ENCODE measurements at places on chromosomes 1 and 21.

DNA sequence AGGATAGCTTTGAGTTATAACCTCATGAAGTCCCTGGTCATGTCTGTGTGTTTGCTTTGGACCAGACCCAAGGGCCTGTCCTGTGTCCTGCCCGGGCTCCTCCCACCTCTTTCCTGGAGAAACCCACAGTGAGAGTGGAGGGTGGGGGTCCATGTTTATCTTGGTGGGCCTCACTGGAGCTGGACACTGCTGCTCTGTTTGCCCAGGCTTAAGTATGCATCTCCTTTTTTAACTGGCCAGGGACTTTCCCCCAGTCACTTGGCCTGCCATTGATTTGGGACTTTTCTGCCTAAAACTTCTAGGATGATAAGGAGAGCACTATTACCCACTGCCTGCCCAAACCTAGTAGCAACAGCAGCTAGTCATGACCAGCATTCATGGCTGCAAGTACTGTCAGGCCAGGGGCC is 49.8 kb downstream of the DDR2 start:
- no peak for DNase-seq

GRCh38 chr1:59979666-59980065 is 53.1 kb upstream of the CYP2J2 start:
- DNase-seq: no peak

DNA sequence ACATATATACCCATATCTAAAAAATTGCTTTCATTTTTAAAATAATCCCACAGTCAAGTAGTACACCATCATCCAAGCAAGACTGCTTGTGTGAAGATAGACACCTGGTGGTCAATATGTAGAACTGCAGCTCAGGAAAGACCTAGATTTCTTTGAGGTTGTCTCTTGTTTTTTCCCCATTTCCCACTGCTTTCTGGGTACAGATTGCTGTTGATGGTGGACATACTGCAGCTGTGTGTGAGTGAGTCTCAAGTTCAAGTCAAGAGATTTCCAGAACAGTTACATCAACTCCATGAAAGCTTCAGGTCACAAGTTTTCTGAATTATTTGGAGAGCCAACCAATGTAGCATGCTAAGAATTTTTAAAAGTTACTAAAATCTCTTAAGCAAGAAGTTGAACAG is 306.4 kb downstream of the DUSP10 start:
- peak; percentile 11 for DNase-seq

DNA sequence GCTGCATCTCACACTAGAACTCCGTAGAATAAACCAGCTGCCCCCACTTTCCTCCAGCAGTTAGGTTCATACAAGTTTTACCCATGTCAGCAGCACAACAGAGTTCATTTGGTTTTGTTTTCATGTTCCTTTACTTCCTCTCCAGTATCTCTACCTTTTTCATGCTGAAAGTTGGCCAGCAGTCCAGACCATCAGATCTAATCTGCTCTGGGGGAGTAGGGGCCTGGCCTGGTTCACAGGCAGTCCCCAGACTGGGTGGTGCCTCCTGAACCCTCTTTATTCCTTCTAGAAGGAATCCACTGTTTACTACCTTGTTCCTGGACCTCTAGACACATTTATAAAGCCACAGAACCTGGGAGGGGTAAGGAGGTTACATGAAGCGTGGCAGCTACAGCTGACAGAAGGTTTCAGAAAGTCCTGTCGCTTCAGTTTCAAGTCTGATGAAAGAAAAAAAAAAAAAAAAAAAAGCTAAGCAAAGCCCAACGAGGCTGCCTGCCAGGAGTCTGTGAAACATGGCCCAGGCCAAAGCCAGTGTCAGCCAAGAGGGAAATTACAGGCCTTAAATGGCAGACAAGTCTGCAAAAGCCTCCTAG is 184.6 kb upstream of the JUN start:
- no peak for DNase-seq

- DNase-seq: no peak
Measured at GRCh38 chr1:24364975-24365678, 46.0 kb downstream of the GRHL3 start.

DNA sequence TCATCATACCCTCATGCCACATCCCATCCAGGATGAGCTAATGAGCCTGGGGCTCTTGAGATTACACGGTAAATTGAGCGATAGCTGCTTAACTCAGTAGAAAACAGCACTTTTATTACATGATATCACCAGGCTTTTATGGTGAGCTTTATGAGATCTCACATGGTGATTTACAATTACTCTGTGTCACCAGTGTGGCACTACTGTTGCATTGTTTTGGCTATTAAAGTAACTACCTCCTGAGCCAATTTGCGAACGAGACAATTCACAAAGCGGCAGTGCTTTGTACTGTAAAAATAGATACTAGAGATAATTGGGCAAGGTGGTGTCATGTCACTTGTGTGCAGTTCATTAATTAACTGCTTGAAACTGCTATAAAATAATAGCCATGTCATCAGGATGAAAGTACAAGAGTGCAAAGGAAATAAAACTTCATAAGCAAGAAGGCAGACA is 767.7 kb upstream of the ADGRL2 start:
- no peak for DNase-seq

DNA sequence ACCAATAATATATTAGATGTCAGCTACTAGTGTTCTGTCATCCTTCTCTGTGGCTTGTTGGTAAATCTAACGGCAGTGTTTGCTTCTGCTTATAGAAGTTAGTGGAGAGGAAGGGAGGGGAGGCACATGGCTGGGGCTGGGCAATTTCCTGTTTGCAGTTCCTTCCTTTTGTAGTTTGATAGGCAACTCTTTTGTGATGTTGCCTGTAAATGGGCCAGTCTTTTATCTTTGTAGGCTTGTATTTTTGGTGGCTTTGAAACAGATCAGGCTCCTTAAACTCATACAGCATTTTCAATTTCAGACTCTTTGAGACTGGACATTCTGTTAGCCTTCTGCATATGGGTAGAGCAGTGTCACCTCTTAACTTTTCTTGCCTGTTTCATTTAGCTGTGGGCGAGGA is 48.1 kb downstream of the CDC14A start:
- DNase-seq: no peak

DNA sequence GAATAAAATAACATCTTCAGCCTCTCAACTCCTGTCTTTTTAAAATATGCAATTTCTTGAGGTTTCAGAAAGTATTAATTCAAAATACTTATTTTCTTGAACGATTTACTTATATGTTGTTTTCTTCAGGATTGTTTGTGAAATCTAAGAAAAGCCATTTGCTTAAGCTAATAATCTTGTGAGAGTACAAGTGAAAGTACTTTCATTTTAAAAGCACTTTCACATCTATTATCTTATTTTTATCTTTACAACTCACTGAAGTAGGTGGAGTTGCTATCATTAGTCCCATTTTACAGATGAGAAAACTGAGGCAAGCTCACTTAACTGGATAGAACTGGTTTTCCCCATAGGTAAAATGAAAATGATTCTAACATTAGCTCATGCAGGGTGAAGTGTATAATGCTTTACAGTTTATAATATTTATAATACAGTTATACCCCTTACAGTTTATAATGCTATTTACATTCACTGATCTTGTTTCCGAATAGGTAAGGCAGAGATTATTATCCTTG is 4.7 kb upstream of the PLPP3 start:
- no peak for DNase-seq

GRCh38 chr1:160546942-160547341 is 23.9 kb upstream of the SLAMF6 start:
- DNase-seq: no peak

DNA sequence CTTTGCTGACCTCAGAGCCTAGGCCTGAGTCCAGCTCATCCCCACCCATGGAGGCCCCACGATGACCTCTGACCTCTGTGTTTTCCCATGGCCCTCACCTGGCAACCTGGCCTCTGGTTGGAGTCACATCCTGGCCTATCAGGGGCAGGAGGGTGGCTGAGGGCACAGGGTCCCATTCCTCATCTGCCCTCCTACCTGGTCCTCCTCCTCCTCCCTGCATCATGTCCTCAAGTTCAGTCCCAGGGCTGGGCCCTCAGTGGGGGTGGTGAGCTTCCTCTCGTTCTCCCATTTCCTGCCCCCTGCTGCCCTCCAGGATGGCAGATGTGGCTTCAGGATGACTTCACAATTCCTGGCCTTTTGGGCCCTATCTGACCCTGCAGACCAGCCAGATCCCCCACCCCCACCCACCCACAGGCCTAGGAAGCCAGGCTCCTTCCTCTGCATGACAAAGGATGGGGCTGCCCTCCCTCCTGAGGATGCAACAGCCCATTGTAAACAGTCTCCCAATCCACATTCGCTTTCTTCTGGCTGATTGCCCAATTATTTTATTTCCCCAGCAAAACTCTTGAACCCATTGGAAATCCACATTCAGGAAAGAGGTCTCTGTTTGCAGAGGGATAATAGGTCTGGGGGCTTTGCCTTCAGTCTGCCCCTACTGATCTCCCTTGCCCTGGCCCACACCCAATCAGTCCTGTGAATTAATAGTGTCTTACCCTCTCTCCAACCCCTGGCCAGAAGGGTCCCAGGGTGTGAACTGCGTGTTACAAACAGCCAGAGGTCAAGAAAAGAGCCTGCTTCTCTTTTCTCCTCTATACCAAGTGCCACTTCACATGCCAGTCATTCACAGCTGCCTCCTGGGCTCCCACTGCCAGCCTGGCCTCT is 10.3 kb upstream of the LEFTY1 start:
- no peak for DNase-seq

DNA sequence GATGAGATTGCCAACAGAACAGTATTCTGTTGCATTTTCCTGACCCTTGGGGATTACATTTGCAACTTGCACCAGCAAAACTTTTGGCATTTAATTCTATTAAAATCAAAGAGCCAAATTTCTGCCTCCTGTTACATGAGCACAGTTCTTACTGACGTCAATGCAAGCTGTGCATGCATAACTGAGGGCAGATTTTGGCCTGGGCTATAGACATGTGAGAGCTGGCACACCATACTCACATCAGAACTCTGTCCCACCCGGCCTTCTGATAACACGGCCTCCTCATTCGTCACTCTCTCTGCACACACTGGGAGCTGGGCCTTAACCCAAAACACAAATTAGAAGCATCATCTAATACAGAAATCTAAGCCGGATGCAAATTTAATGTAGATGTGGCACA is 31.5 kb downstream of the PAPPA2 start:
- no peak for DNase-seq

DNA sequence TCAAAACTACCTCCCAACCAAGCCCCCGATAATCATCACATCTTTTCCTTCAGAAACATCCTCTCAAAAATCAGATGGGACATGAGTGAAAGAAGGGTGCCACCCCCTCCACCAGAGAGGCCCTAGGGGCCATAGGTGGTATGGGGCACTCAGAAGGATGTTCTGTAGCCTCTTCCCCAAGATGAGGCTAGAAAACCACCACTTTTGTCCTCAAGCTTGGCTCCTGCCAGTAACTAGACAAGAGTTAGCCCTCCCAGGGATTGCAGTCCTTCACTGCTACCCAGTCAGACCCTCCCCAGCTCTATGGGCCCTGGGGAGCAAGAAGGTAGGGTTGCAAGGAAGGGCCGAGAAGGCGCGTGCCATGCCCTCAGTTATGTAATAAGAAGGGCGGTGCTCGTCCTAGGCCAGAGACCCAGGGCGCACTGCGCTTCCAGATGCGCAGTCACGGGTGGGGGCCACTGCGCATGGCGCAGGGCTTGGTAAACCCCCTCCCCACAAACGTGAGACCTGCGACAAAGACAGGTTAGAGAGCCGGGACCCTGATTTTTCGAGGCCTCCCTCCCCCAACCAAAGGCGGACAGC is 69.7 kb downstream of the CD46 start:
- DNase-seq: no peak

- peak; percentile 72 for DNase-seq
Measured at GRCh38 chr1:58249737-58250586, 296.6 kb downstream of the OMA1 start.

GRCh38 chr1:100028765-100029164 is 59.0 kb downstream of the SLC35A3 start:
- DNase-seq: no peak

- DNase-seq: no peak
Measured at GRCh38 chr1:154495496-154496273, 6.3 kb upstream of the TDRD10 start.

- no peak for DNase-seq
Measured at GRCh38 chr1:207191061-207191460, 87.0 kb downstream of the C4BPA start.

GRCh38 chr1:197910120-197910991 is 6.8 kb upstream of the LHX9 start:
- no peak for DNase-seq

- DNase-seq: no peak
Measured at GRCh38 chr1:235468004-235468403, 36.2 kb downstream of the B3GALNT2 start.

GRCh38 chr1:17120962-17121837 is 1.9 kb upstream of the PADI2 start:
- no peak for DNase-seq

DNA sequence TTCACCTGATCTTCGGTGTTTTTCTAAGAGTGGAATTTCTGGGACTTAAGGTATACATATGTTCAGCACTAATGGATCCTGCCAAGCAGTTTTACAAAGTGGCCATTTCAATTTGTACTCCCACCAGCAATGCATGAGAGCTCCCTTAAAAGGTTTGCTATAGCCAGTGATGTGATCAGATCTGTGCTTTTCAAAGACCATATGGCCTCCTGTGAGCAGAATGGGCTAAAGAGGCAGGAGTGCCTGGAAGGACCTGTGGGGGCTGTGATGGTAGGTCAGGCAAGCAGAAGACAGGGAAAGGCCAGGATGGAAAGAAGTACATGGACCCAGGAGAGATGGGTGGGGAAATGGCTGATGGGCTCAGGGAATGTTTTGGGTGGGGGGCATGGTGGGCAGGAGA is 252.7 kb downstream of the DISC1 start:
- DNase-seq: no peak

- DNase-seq: no peak
Measured at GRCh38 chr1:175885326-175885725, 141.9 kb upstream of the TNR start.

GRCh38 chr21:41108668-41109585 is 59.0 kb upstream of the BACE2 start:
- DNase-seq: no peak

GRCh38 chr21:45388011-45388521 is 16.9 kb upstream of the COL18A1 start:
- no peak for DNase-seq

DNA sequence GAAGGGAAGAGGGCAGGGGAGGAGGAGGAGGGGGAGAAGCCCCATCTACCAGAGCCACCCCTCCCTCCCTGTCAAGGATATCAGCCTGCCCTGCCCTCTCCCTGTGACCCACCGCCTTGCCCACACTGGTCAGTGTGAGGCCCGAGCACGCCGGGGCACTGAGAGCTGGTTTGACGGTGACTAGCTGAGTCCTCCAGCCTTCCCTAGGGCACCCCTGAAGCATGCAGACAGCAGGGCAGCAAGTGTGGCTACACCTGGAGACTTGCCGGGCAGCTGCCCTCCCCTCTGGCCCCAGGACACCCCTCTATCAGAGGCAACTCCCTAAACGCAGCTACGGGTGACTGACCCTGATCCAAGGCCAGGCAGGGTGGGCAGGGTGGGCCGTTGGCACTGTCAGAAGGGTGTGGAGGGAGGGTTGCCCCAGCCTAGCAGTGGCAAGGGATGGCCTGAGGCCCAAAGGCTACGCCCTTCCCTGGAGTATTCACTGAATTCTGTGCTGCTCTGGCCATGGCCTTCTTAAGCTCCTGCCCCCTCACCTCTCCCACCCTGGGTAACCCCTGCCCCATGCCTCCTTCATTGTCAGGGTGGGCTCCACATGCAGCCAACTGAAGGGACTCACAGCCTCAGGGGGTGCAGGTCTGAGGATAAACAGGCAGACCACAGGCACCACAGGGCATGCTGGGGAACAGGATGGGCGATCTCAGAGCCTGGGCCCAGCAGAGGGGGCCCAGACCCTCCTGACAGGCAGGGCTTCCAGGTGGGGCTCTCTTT is 19.6 kb downstream of the WNT9A start:
- DNase-seq: no peak
